ENCODE measurements at places on chromosomes 12 and 14.
A peak's percentile ranks its signal among the peaks of the same experiment; 100 is the strongest.

DNA sequence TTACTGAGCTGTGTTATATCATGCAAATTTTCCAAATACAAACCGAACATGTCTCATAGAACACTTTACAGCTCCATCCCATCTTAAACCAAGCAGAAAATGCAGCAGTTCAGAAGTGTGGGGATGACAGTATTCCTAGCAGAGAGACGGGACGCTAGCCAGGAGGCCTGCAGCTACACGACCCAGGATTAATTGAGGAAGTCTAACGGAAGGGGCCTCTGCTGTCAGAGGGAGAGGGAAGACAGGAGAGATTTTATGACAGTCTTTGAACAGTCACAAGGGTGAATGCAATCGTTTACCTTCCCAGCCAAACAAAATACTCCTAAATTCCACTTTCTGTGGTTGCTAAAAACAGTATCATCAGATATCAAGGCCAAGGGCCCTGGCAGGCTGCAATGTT, 261.9 kb downstream of the TMEM132D start:
- DNase-seq = no peak

DNA sequence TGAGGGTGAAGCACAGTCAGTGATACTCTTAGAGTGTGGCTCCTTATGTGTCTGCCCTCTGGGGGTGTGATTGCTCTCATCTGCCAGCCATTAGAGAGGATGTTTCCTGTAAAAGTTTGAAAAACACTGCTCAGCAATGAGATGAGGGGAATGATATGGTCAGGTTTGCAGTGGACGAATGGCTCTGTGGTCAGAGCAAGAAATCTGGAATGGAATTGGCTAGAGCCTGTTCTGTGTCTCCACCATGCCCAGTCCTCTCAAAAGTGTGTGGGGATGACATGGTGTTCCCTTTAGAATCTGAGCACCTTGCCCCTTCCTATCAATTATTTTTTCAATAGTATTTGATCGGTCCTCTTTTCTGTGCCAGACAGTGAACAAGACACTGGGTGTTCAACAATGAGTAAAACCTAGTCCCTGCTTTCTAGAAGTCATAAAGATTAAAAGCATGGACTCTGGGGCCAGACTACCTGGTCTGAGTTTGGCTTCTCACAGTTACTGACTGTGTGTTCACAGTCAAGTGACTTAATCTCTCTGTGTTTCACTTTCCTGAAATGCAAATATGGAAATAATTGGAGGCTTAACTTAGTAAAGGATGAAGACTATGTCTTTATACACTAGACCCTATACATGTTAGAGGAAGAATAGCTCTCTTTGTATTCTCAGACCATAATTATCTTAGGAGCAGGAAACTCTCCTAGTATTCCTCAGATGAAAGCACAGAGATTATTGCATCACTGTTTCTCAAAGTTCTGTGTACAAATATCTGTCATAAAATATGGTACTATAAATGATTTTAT, 1.6 kb downstream of the ACSS3 start:
- DNase-seq = no peak

GRCh38 chr14:64944041-64944440, 1.5 kb upstream of the GPX2 start:
- DNase-seq = no peak

DNA sequence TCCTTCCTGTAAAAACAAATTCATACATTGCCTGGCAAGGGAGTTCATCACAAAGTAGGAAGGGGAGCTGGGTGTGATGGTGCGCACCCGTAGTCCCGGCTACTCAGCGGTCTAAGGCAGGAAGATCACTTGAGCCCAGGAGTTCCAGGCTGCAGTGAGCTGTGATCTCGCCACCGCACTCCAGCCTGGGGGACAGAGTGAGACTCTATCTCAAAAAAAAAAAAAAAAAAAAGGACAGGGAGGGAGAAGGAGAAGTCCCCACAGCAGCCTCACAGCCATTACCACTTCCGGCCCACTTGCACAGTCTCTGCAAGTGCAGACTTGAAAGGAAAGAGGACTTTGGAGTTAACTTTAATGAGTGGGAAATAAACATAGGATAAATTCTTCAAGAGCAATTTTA, 121.0 kb downstream of the FBXL14 start:
- peak; percentile 30 for DNase-seq

GRCh38 chr12:110668480-110669192, 20.3 kb downstream of the HVCN1 start:
- DNase-seq = no peak

DNA sequence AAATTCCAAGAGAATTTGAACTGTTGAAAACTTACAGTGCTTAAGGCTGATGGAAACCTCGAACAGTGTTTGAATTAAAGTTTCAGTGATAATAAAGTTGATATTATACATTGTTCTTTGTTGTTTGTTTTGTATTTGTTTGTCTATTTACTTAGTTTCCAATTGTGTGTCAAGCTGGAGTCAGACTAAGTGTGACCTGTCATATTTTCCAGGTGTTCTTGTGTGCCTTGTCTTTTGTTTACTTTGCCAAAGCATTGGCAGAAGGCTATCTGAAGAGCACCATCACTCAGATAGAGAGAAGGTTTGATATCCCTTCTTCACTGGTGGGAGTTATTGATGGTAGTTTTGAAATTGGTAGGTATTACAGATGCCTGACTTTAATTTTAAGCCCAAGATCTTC, 6.0 kb downstream of the SLCO1C1 start:
- no peak for DNase-seq

GRCh38 chr12:77435446-77436091, 370.2 kb upstream of the E2F7 start:
- DNase-seq = no peak

DNA sequence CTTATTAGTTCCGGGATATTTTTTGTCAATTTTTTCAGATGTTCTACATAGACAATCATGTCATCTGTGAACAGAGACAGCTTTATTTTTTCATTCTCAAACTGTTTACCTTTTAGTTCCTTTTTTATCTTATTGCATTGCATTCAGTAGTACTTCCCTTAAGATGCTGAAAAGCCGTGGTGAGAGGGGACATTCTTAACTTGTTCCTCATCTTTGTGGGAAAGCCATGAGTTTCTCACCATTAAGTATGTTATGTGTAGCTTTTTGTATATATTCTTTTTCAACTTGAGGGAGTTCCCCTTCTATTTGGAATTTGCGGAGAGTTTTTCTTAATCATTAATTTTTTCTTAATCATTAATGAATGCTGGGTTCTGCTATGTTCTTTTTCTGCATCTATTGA, 1727.1 kb upstream of the SEL1L start:
- DNase-seq = no peak

GRCh38 chr12:78392918-78393317, 471.7 kb upstream of the SYT1 start:
- no peak for DNase-seq

DNA sequence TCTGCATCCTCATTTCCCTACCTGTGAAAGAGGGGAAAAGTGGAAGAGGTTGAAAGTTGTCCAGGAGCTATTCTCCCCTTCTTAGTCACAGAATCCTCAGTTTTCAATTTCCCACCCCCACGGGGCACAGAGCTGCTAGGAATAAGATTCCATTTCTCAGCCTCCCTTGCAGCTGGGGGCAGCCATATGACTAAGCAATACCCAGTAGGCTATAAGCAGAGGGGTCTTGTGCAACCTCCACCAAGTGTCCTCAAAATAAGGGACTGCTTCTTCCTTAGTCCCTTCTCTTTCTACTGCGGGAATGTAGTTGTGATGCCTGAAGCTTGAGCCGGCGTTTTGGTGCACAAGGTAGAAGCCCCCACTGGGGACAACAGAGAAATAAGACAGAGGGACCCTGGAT, 40.9 kb downstream of the VWF start:
- no peak for DNase-seq

GRCh38 chr12:127745469-127746212, 521.3 kb upstream of the TMEM132C start:
- DNase-seq = no peak

DNA sequence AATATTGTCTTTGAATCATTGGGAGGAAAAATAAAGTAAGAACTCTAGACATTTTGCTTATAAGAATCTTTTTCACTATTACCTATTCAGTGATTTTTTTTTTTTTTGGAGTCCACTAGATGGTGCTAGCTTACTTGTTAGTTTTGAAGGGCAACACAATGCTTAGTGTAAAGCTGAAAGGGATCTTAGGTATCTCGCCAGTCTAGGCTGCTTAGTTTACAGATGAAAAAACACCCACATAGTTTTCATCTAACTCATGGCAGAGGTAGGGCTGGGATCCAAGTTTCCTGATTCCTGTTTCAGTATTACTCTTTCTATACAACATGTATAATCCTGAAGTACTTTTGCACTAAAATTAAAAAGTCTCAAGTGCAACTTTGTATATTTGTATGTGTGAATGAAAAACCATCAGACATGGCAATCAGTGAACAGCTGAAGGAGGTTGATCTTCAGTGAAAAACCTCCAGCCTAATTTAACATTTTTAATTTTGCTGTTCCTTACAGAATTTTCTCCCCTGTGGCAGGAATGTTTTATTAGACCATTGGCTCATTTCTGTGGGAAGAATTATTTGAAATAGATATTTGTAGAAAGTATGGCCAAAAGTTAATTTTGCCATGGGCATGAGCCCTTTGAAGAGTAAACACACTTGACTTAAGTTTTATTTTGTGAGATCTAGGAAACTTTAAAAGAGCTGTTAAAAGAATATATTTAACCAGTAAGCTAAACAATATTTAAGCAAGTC, 40.7 kb downstream of the LRRIQ1 start:
- no peak for DNase-seq

DNA sequence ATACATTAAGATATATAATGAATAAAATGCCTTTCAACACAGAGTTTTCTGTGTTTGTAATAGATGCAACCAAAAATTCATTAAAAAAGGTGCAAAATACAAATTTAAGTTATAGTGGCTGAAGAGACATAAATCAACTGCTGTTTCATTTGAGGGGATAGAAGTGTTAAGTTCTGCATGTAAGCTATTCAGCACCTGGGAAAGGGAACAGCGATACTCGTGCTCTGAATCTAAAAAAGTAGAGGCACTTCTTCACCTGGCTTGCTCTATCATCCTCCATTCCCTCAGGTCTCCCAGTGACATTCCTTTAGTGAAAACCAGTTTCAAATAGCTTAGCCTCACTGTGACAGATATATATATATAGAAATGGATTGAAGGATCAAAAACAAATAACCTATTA, 222.6 kb downstream of the ACSS3 start:
- no peak for DNase-seq

DNA sequence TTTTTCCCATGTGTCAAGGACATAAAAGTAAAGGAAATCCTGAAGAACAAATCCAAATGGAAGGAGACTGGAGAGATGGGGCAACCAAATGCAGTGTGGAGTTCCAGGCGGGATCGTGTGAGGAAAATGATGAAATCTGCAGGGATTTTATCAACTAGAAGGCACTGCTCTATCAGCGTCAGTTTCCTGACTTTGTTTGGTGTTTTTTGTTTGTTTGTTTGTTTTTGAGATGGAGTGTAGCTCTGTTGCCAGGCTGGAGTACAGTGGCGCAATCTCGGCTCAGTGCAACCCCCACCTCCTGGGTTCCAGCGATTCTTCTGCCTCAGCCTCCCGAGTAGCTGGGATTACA, 43.3 kb upstream of the GPR132 start:
- no peak for DNase-seq

- DNase-seq = no peak
Measured at GRCh38 chr12:89575374-89575773, 49.5 kb upstream of the POC1B start.

- DNase-seq = no peak
Measured at GRCh38 chr12:57519796-57520052, 590 bp downstream of the DDIT3 start.

DNA sequence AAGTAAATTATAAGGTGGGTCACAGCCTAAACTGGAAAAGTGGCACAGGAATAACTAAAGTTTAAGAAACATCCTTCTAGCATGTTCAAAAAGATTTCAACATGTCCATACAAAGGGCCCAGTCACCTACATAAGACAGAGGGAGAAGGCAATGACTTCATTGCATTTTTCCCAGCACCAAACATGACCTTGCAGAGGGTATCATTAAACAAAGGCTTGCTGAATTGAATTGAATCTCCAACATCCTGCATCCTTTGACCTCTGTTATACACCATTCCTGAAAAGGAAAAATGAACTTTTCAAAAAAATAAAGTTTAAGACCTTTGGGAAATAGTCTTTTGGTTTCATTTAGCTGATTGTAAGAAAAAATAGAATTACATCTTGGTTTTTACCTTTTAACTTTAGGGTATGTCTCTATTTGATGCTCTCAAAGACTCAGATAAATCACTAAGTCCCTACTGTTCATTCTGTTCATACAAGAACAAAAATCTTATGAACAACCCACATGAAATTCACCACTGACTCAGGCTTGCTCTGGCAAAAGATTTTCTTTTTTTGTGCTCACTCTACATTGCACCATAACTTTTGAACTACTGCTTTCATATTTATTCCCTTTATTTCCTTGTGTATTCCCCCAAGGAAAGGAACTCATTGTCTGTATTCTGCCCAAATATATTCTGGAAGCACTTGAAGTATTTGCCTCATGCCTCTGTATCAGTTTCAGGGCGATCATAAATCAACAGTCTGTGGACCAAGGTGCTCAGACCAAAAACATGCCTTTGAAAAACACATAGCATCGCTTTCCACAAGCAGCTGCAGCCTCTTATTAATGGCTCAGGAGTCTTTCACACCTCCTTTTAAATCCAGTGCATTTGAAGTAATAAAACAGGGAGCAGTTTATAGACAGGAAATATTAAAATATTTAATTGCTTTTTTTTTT, 121.7 kb downstream of the DUSP6 start:
- no peak for DNase-seq

DNA sequence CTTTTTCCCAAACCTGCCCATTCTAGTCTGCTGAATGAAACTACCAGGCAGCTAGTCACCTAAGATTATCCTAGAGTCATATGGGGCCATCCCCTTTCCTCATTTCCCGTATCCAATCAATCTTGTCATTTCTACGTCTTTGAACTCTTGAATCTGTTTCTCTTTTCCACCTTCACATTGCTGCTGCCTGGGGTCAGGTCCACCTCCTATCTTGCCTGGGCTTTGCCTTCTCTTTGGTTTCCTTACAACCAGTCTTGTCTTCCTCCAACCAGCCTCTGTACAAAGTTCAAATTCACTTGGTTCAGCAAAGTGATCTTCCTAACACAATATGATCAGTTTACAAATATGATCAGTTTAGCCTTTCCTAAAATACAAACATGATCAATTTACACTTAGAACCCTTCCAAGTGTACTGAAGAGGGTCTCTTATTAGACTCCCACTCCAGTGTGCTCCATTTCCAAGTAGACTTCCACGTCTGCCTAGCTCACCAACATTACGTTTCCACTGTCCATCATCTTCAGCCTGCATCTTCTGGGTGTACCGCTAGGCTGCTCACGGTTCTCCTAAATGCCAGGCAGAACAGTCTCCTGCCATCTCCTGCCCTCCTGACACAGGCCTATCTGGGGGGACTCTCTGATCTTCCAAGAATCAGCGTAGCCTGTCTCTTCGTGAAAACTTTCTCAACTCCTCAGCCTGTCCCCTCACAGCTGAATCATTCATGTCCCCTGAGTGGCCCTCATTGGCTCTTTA, 4.1 kb upstream of the ACVR1B start:
- no peak for DNase-seq

DNA sequence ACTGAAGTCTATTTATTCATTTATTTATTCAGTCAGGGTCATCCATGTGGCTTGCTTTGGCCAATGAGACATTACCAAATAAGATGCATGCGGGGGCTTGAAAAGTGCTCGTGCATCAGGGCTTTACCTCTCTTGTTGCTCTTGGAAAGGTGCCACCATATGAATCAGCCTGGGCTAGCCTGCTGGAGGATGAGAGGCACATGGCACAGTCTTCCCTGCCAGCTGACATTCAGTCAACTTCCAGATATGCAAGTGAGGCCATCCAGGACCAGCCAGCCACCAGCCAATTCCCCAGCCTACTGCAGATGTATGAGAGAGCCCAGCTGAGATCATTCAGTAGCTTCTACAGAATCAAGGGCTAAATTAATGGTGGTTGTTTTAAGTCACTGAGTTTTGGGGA, 105.2 kb upstream of the RPH3A start:
- no peak for DNase-seq

GRCh38 chr12:10226086-10226485, 13.4 kb downstream of the GABARAPL1 start:
- DNase-seq = no peak
